ENCODE measurements at places on chromosomes 11 and 22. TPM values are rescaled to one million over a fixed set of nuclear protein-coding genes. Genes with fewer than 3 reads are reported as not detected.

Gene PLEKHB1
- total RNA-seq: 15.8 TPM

Gene SMIM38
- 0.39 TPM for total RNA-seq

Gene ABCG4
- total RNA-seq: 4.4 TPM

Gene FXYD6
- 31.6 TPM for total RNA-seq

Gene ZP1
- total RNA-seq: not detected

Gene CREB3L1
- 10.9 TPM for total RNA-seq

Gene OR10A2
- not detected for total RNA-seq

Gene DDI1
- not detected for total RNA-seq

Gene INSC
- 0.76 TPM for total RNA-seq

Gene CSNK2A3
- 1.1 TPM for total RNA-seq

Gene PATZ1
- 72.6 TPM for total RNA-seq

Gene IGSF9B
- 52.7 TPM for total RNA-seq

Gene GPHA2
- total RNA-seq: 1.6 TPM

Gene DLG2
- total RNA-seq: 17.5 TPM

Gene C11orf42
- total RNA-seq: not detected

Gene SLC6A5
- not detected for total RNA-seq

Gene B3GAT1
- total RNA-seq: 23.1 TPM

Gene DRD2
- total RNA-seq: 0.20 TPM

Gene FLRT1
- 0.16 TPM for total RNA-seq

Gene AIFM3
- 2.6 TPM for total RNA-seq

Gene MMP7
- 0.48 TPM for total RNA-seq

Gene LARGE1
- total RNA-seq: 62.4 TPM

Gene ANO1
- total RNA-seq: 5.0 TPM

Gene THYN1
- total RNA-seq: 80.2 TPM

Gene TUBGCP6
- 36.3 TPM for total RNA-seq

Gene C11orf52
- total RNA-seq: 2.1 TPM

Gene USH1C
- total RNA-seq: 3.7 TPM
